Body of pancreas (tissue), 4 donors: ENCODE measurements at places on chromosomes 4 and X. TPM values are rescaled to one million over a fixed set of nuclear protein-coding genes. Genes with fewer than 3 reads are reported as not detected.

DNA sequence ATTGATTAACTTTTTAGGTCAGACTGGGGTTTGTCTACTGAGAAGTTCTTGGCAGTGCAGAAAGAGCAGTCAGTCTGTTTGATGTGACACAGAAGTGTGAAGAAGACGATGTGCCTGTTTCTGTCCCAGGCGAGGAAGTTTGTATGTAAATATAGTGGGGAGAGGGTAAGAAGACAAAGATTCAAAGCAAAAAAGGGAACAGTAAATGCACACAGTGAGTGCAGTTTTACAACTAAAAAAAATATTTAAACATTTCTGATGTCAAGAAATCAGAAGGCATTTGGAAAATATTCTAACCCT lies 264.9 kb downstream of the RAPGEF2 start:
- no peak overlapping the region for H3K27ac ChIP-seq
- H3K4me1 ChIP-seq, result no peaks in the 10 kb centered on the region
- DNase-seq, result no peak
- no peak overlapping the region for H3K4me3 ChIP-seq
- H3K36me3 ChIP-seq, result no peaks in the 10 kb centered on the region
- no peaks in the 10 kb centered on the region for H3K27me3 ChIP-seq

- H3K4me3 ChIP-seq, result no peak overlapping the region
- no peak overlapping the region for H3K27ac ChIP-seq
- no peaks in the 10 kb centered on the region for H3K27me3 ChIP-seq
- no peaks in the 10 kb centered on the region for H3K36me3 ChIP-seq
- DNase-seq, result no peak
- H3K4me1 ChIP-seq, result no peaks in the 10 kb centered on the region
Observed at GRCh38 chr4:123950530-123950929, 553.9 kb downstream of the SPRY1 start.

- no peak overlapping the region for H3K4me3 ChIP-seq
- H3K27ac ChIP-seq, result no peak overlapping the region
- no peaks in the 10 kb centered on the region for H3K4me1 ChIP-seq
Observed at GRCh38 chrX:16435399-16435986, 214.5 kb upstream of the S100G start.

DNA sequence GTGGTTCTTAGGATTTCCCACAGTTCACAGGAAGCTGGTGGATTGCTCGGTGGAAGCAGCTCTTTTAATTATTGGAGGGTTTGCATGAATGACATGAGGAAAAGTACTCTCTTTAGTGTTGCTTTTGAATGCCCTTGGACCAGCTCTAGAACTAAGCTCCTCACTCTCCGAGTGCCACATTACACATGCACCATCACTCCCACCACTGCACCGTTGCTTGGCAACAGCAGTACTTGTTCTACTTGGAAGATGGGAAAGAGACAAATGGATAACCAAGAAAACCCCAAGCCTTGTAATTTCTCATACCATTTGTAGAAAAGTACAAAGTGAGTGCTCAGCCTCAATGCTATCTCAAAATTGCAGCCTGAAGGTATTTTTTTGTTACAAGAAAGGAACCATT lies 620.2 kb upstream of the BOD1L1 start:
- peak; percentile 23 for DNase-seq
- H3K36me3 ChIP-seq, result no peaks in the 10 kb centered on the region
- H3K27ac ChIP-seq, result no peak overlapping the region
- no peak overlapping the region for H3K4me3 ChIP-seq

- H3K27ac ChIP-seq, result no peak overlapping the region
- H3K4me1 ChIP-seq, result no peaks in the 10 kb centered on the region
- no peak for DNase-seq
- H3K4me3 ChIP-seq, result no peak overlapping the region
- no peaks in the 10 kb centered on the region for H3K36me3 ChIP-seq
- no peaks in the 10 kb centered on the region for H3K27me3 ChIP-seq
Observed at GRCh38 chr4:7487998-7488671, 53.4 kb upstream of the PSAPL1 start.

- H3K4me1 ChIP-seq, result peaks cover 6% of the 10 kb centered on the region
- peaks cover 15% of the 10 kb centered on the region for H3K27me3 ChIP-seq
- no peak overlapping the region for H3K4me3 ChIP-seq
- H3K27ac ChIP-seq, result no peak overlapping the region
- no peaks in the 10 kb centered on the region for H3K36me3 ChIP-seq
Observed at GRCh38 chr4:577499-578450, 1.7 kb upstream of the TMEM271 start.

DNA sequence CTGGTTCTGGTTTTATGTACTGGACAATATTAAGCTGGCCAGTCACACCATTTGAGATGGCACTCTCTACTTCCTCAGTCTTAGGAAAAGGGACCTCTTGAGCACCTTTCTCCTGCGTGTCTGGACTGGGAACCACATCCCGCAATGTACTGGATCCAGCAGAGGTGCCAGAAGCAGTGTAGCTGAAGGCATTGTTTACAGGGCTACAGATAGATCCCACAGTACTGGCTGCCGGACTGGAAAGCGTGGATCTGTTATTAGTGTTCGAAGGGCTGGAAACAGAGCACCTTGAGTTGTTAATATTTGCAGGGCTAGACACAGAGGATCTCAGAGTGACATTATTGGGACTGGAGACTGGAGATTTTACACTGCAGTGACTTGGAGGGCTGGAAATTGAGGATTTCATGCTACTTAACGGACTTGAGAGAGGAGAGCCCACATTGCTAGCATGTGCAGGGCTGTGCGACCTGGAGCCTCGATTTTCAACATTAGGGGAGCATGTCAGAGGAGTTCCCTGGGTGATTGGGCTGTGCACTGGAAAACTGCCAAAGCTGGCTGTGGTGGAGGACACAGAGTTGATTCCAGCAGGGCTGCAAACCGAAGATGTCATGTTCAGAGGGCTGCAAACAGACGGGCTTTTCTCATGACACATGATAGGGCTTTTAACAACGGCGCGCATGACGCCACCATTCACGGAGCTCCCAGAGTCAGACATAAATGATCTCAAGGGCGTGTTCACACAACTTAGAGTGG lies 6.4 kb downstream of the NR3C2 start:
- DNase-seq, result peak; percentile 32
- no peak overlapping the region for H3K4me3 ChIP-seq
- H3K36me3 ChIP-seq, result no peaks in the 10 kb centered on the region
- peak overlapping the region; percentile 1 for H3K27ac ChIP-seq
- H3K4me1 ChIP-seq, result peaks cover 63% of the 10 kb centered on the region

DNA sequence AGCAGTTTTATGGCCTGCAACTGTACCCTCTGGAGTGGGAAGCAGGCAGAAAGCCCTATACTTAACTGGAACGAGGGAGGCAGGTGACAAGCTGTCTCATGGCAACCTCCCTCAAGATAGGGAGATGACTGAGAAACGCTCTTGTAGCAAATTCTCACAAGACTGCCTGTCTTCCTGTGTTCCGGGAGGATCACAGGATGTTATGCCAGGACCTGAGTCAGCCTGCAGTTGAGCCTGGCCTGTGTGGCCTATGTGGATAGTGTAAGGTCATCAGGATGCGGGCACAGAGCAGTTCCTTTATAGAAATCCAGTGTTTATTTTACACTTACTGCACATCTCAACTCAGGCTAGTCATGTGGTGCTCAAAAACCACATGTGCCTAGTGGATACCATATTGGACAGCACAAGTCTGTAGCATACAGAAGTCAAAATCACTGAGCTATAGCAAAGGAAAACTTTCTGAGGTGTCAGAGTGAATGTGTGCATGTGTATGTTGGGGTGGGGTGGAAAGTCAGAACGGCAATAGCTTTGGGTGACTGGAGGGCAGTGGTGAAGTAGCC lies 25.2 kb downstream of the TAF7L start:
- H3K27ac ChIP-seq, result no peak overlapping the region
- H3K27me3 ChIP-seq, result no peaks in the 10 kb centered on the region
- no peaks in the 10 kb centered on the region for H3K36me3 ChIP-seq

- H3K36me3 ChIP-seq, result no peaks in the 10 kb centered on the region
- no peak for DNase-seq
- H3K4me3 ChIP-seq, result no peak overlapping the region
- no peaks in the 10 kb centered on the region for H3K4me1 ChIP-seq
Observed at GRCh38 chrX:7025471-7025870, 122.0 kb upstream of the STS start.

DNA sequence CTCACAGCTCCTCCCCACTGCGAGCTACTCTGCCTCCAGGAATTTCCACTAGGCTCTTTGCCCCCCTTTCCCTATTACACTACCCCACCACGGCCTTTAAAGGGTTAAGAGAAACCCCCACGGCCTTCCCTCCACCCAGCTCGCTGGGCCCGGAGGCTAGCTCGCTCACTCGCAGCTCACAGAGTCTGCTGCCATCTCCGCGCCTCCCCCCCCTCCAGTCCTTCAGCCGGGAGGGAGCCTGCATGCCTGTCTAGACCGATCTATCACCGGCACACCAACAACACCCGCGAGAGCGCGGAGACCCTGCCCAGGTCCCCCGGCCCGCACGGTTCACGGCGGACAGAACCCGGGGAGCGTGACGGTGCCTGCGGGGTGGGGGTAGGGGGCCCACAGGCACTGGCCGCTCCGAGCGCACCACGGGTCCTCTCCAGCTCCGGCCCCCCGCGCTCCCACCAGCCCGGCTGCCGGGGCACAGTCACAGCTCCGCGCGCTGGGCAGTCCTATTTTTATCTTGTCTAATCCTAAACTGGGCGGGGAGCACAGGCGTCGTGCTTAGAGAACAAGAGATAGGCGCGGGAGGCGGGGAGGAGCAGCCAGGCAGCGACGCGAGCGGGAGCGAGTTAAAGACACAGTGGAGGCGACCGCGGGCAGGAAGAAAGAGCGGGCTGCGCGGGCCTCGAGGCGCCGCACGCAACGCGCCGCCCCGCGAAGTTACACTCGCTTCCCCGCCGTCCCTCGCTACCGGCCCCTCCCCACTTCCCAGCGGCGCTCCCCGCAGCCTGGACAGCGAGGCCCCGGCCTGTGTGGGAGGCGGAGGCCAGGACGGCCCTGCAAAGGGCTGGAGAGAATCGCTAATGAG lies 3.5 kb downstream of the BCOR start:
- no peak for DNase-seq
- H3K27me3 ChIP-seq, result no peaks in the 10 kb centered on the region

DNA sequence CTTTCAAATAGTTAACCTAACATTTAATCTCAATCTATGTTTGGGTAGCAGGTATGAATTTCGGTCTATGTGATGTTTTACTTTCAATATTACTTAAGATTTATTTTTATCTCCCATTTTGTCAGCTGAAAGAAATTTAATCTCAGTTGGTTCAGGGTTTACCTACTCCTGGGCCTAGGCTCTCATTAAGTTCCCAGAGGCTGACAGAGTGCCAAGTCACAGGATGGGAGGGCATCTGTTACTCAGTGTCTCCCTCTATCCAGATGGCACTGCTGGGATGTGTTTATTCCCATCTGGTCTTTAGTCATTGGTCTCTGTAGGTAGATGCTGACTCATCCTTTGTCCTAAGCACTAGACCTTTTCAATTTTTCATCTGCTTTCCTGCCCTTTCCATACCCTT lies 129.4 kb upstream of the ARSJ start:
- H3K27ac ChIP-seq, result no peak overlapping the region
- H3K4me1 ChIP-seq, result no peaks in the 10 kb centered on the region
- DNase-seq, result no peak

- H3K27me3 ChIP-seq, result no peaks in the 10 kb centered on the region
- no peak overlapping the region for H3K4me3 ChIP-seq
- no peak overlapping the region for H3K27ac ChIP-seq
- no peak for DNase-seq
Observed at GRCh38 chr4:4302416-4302815, 12.4 kb downstream of the ZBTB49 start.

GRCh38 chr4:156924774-156925315 lies 46.8 kb downstream of the PDGFC start:
- no peak for DNase-seq
- no peak overlapping the region for H3K4me3 ChIP-seq
- H3K36me3 ChIP-seq, result no peaks in the 10 kb centered on the region
- peaks cover 7% of the 10 kb centered on the region for H3K4me1 ChIP-seq

DNA sequence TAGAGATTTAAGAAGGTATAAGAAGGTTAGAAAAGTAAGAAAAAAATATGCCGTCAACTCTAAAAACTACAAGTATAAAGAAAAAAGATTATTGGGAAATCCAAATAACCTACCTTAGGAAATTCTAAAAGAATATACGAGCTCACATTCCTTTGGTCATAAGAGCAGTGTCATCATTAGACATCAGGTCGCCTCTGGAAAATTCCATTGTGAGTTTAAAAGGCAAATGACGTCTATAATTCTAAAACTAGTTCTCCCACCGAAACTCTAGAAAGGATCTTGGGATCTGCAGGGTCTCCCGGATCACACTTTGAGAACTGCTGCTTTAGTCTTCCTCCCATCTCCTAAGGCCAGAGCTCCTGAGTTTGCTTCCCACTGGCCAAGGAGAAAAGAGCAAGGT lies 518 bp upstream of the SAT1 start:
- H3K27me3 ChIP-seq, result no peaks in the 10 kb centered on the region
- H3K27ac ChIP-seq, result no peak overlapping the region
- H3K4me1 ChIP-seq, result no peaks in the 10 kb centered on the region
- H3K4me3 ChIP-seq, result no peak overlapping the region
- H3K36me3 ChIP-seq, result no peaks in the 10 kb centered on the region
- DNase-seq, result no peak

DNA sequence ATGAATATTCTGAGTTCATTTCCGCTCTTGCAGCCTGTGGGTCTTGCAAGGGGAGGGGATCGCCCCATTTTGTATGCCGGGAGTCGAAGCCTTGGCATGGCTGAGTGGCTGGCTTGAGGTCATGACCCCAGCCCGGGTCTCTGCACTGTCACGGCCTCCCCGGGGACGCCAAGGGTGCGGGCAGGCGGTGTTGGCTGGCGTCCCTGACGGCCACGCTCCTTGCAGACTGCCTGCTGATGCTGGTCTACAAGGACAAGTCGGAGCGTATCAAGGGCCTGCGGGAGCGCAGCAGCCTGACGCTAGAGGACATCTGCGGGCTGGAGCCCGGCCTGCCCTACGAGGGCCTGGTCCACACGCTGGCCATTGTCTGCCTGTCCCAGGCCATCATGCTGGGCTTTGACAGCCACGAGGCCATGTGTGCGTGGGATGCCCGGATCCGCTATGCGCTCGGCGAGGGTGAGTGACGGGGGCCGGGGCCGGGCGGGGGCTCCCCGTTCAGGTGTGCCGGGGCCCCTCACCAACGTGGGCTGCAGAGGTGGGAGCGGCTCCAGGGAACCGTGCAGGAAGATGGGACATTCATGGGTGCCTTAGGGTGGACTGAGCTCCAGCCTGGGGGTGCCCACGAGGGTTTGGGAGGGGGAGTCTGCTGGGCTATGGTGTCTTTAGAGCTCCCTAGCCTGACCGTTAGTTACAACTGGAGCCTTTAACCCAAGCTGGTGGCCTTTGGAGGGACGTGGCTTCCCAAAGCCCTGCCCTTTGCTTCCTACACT lies 10.3 kb downstream of the DOK7 start:
- H3K36me3 ChIP-seq, result no peaks in the 10 kb centered on the region
- peaks cover 49% of the 10 kb centered on the region for H3K4me1 ChIP-seq
- no peak overlapping the region for H3K4me3 ChIP-seq
- H3K27ac ChIP-seq, result peak overlapping the region; percentile 40
- H3K27me3 ChIP-seq, result no peaks in the 10 kb centered on the region

The ZNF141 gene
- 24.1 TPM for total RNA-seq

The SLC9A6 gene
- total RNA-seq, result 1.6 TPM

The GATA1 gene
- not detected for total RNA-seq

The TMSB15B gene
- 0.33 TPM for total RNA-seq

The MAGED4 gene
- total RNA-seq, result 5.2 TPM

The SH3D19 gene
- total RNA-seq, result 42.8 TPM

The VCX3A gene
- total RNA-seq, result not detected

The HTR2C gene
- not detected for total RNA-seq

The SLC6A14 gene
- not detected for total RNA-seq

The NXF2 gene
- total RNA-seq, result not detected

The C1GALT1C1 gene
- 7.9 TPM for total RNA-seq
